ENCODE measurements at places on chromosomes 5 and 9.

DNA sequence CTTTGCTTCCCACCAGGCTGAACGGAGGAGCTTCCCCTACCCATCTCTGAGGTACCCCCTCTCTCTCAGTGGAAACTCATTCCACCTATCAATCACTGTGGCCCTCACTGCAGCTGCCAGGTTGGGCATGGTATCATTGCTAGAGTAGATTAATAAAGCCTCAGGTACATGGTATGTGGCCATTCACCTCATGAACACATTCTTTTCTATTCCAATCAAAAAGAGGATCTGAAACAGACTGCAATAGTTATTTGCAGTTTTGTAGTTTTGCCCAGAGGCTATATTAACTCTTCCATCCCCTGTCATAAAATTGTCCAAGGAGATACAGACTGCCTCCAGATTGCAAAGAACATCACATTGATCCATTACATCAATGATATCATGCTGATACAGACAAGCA, 85.8 kb upstream of the MVB12B start:
- no peak for DNase-seq

DNA sequence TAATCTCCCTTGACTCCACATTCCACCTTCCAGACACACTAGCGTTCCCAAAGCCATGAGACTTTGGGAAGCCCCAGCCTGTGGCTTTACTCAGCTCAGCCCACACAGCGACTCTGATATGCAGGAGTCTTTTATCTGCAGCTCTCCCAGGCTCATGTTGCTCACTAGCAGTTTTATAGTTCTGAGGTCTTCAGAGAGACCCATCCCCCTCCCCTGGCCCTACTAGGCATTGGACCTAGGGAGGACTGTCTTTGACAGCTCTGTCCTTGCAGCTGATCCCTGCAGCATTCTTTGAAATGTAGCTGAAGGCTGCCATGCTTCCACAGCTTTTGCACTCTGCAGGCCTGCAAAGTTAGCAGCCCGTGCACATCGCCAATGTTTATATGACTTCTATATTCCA, 19.9 kb upstream of the CYLC2 start:
- DNase-seq: no peak

DNA sequence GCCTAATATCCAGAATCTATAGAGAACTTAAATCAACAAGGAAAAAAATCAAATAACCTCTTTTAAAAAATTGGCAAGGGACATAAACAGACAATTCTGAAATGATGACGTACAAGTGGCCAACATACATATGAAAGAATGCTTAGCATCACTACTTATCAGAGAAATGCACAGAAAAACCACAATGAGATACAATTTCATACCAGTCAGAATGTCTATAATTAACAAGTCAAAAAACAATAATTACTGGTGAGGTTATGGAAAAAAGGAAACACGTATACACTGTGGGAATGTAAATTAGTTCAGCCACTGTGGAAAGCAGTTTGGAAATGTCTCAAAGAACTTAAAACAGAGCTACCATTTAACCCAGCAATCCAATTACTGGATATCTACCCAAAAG, 1192.0 kb downstream of the CDH12 start:
- no peak for DNase-seq

DNA sequence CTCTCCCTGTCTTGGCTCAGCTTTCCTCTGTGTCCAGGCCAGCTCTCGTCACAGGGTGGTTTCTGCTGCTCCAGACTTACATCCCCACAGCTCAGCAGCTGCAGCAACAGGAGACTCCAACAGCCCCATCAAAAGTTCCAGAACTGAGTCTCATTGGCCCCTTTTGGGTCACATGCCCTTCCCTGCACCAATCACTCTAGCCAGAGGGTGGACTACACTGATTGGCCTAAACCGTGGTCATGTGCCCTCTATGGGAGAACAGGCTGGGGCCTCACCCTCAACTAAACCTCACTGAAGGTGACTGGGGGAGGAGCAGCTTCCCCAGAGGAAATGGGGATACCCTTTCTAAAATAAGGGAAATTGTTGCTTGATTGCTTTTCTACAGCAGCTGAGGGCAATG, 44.4 kb upstream of the CPLX2 start:
- DNase-seq: no peak

- no peak for DNase-seq
These were observed 103.5 kb downstream of the RNF180 start for GRCh38 chr5:64269164-64269563.

- DNase-seq: no peak
These were observed 181.6 kb upstream of the NUDT12 start for GRCh38 chr5:103744159-103744558.

DNA sequence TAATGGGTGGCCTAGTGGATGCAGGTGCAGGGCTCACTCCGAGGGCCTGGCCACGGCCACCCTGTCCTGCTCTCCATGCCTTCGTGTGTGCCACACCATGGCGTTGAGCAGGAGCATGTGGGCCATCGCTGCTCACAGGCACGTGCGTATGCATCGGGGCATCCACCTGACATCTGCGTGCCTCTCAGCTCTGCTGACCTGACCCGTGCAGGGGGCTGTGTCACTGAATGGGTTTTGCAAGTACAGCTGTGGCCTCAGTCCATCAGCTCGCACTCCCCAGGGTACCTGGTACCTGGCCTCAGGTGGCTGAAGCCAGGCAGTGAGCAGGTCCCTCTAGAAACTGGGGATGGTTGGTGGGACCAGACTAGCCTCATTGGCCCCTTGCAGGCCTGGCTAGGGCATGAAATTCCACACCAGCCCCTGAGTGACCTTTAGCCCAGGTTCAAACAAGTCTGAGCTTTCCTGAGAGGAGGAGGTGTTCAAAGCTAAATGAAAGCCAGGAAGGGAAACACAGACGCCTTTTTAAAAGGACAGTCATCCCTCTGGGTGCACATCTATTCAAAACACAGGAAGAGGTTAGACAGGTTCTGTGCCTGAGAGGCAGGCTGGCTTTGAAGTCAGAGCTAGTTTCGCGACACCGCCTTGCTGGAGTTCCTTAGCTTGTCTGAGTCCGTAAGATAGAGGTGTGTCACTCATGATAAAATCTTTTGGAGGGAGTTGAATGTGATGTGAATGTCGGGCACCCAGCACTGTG, 74.0 kb downstream of the MACROH2A1 start:
- DNase-seq: no peak

DNA sequence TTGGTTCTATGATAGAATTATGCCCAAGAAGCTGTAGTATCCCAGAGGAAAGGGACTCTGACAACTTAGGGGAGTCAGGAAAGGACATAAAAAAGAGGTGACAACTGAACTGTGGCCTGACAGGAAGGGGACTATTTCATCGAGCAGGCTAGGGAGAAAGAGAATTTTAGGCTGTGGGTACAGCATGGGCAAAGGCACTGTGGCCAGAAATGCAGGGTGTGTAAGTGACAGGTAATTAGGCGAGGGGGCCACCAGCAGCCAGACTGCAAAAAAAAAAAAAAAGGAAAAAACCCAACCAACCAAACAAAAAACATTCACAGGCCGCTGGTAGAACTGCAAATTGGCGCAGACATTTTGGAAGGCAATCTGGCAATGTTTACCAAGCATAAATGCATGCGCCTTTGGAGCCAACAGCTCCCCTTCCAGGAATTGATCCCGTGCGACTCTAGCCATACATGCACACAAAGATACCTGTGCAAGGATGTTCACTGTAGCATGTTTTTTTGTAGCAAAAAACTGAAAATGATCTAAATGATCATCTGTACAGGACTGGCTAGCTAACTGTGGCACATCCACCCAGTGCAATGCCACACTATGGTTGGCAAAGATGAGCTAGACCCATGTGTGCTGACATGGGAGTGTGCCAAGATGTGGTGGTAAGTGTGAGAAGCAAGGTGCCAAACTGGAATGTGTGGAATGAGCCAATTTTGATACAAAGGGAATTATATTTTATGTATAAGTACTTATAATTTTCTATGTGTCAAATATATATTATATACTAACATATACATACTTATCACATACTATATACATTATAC, 1.1 kb downstream of the EIF4E1B start:
- DNase-seq: no peak

DNA sequence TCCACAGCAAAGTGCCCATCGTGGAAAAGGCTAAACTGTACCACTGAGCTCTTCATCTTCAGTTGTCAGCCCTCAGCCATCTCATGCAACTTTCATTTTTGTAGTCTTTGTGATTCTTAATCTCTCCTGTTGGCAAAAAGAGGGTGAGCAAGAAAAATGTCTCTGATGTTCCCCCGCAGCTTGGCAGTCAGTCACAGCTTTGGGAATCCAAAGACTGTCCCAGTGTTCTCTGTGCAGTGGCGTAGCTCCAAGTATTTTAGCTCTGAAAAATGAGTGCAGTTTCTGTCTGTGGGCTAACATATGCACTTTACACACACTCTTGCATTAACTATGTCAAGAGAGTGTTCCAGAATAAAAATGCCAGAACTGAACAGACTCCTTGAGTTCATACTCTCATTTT, 372.2 kb downstream of the TMEM232 start:
- DNase-seq: no peak

GRCh38 chr5:112417931-112418658, 982 bp downstream of the EPB41L4A start:
- peak; percentile 50 for DNase-seq

DNA sequence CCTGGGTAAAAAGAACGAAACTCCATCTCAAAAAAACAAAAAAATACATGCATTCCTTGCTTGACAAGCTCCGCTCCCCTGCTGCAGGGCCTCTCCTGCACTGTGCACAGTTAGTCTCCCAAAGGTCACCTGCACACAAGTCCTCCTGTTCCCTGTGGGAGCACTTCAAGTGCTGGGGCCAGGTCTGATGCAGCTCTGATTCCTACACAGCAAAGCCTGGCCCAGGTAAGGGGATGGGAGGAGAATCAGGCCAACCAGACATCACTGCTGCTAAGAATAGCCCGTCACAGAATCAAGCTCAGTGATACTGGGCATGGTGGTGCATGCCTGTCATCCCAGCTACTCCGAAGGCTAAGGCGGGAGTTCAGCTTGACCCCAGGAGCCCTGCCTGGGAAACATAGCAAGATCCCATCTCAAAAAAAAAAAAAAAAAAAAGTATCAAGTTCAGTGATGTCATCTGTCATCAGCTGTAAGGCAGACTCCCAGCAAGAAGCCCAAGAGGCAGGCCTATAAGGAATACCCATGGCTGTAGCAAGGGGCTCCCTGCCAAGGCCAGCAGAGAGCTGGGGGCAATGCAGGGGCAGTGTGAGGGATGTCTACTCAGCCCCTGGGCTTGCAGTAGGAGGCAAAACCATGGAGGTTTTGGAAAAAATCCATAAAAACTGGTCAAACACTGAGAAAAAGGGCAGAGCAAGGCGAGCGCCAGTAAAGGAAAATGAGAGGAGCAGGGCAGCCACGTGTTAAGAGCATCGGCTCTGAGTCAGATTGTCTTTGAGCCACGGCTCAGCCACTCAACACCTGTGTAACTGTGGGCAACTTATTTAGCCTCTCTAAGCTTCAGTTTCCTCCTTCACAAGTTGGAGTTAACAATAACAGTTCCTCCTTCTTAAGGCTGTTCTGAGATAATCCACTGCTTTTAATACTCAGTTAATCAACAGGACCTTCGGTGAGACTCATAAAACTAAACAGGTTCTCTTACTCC, 3.2 kb downstream of the TPM2 start:
- no peak for DNase-seq

GRCh38 chr9:34072410-34072809, 23.7 kb upstream of the UBAP2 start:
- no peak for DNase-seq

- no peak for DNase-seq
These were observed 103.2 kb downstream of the MACROH2A1 start for GRCh38 chr5:135295852-135296251.

DNA sequence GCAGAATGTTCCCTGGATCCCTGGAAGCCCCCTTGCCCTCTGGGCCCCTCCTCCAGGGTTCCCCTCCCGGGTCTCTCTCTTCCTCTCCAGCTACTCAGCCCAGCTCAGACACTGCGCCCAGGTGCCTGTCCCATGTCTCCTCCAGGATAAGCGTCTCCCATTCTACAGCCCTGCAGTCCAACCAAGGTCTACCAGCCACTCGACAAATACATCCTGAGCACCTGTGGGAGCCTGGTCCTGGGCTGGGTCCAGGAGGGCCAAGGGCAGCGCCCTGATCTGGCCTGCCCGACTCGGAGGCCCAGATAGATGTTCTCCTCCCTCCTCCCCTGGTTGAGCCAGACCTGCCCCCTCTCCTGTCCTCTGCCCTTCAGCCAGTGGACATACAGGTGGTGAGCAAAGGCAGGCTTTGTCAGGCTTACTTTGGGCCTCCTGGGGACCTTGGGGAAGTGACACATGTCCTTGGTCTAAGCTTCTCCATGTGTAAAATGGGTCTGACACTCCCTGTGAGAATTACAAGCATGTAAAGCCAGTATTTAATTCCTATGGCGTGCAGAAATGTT, 1.4 kb downstream of the FLT4 start:
- DNase-seq: no peak

DNA sequence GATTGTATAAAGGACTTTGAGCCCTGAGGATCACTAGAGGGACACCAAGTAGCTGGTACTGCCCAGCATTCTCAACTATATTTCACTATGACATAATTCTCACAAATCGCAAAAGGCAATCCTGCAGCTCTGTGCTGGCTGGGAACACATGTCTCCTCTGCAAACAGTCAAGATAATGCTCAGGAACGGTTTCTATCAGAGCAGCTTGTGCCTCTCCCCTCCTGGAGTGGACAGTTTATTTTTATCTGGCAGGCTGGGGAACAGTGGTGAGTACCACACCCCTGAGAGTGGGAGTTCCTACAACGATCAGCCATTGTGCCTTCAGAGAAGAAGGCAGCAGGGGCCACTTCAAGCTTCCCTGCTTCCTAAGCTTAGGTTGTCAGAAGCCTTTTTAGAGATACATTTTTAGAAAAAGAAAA, 65.8 kb downstream of the ERAP1 start:
- DNase-seq: no peak

DNA sequence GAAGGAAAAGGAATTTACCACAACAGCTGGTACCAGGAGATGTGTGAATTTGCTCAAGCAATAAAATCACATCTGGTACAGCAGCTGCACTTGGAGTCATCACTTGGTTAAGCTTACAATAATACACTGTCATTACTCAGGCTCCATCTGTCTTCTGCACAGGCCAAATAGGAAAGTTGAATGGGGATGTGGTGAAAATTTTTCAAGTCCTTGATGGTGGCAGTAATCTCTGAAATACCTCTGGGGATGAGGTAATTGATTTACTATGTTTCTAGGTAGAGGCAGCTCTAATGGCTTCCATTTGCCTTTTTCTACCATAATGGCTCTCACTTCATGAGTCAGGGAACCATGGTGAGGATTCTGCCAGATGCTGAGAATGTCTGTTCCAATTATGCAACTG, 206.8 kb upstream of the ATP10B start:
- no peak for DNase-seq

All from stimulated activated naive CD4-positive, alpha-beta T cell treated with Interleukin-2 at 50 U/mL for 16 hours (primary cell).